GM23248 (cell line): ENCODE measurements at places on chromosomes 1 and 21. TPM values are rescaled to one million over a fixed set of nuclear protein-coding genes. Genes with fewer than 3 reads are reported as not detected.

DNA sequence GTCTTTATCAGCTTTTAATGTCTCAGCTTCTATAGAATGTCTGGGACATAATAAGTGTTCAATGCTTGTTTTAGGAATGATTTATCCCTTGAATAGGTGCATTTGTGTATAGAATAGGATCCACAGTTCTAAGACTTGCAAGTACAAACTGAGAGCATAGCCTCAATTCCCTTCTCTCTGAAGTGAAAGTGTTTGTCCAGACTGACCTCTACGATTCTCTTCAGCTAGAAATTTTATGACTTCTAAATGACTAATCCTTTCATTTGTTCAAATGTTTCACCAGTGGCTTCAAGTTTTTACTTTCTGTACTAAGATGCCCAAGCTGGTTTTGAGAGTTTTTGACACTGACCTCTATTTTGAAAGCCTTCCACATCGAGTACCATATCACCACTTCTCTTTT lies 608.2 kb upstream of the ADGRL4 start:
- peak; percentile 16 for DNase-seq

The AGMAT gene
- total RNA-seq: 2.2 and 3.9 TPM in 2 replicates

DNA sequence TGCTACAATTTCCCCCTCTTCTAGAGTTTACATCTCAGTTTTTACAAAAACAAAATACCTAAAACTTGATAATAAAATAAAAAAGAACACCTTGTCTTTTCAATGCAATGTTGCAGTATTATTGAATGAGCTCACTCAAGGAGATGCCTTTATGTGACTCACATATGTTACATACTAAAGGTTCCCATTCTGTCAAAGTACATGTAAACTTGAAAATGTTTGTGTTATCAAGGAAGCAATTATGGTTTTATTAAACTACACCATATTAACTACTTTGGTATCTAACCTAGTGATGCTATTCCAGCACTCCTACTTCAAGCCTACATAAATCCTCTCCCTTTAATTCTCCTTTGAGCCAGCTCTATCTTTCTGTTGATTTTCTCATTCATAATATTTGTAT lies 658.3 kb downstream of the PTPRC start:
- peak; percentile 51 for DNase-seq

DNA sequence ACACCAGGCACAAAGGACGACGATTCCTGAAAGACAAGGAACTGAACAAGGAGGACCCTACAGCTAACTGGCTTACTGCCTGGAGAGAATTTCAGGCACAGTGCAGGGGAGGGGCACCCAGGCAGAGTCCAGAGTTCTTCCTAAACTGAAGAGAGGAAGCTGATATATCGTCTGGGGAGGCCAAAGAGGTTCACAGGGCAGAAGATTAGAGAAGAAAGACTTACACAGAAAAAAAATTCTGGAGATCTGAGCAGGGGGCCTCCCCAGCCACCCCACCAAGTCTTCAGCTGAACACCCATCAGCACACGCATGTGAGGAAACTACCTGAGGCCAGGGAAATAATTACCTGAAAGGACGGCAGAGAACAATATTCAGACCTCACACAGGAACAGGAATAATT lies 24.6 kb downstream of the SORT1 start:
- DNase-seq: no peak

The IGSF21 gene
- not detected in 2 replicates for total RNA-seq

DNA sequence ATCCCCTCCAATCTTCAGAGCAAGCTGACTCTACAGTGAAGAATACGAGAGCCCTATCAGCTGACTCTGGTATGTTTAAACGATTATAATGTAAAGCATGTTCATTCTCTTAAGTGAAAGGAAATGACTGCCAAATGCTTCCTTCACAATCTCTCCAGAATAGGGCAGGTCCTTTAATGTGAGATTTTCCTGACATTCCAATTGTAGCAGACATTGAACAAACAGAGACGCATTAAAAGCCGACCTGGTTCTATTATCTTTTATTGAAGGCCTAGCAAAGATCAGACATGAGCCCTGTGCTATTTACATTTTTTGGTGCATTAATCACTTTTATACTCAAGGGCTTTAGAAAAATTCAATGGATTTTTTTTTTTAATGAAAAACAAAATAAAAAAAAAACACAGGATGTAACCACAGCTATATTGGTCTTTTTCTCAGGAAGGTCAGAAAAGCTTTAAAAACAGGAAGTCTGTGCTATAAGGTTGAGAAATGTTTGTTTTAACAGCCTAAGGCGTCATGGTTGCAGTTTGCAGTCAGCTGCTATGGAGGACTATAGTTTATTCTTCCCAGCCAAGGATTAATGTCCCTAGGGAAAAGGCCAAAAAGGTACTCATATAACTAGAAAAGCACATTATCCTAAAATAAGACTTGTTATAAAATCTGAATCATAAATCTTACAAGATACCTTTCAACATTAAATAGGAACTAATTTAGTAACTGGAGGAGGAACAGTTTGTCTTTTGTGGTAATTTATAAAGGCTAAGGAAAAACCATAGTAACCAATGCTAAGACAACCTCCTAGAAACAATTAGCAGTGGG lies 104.8 kb downstream of the RERE start:
- peak; percentile 91 for DNase-seq

- DNase-seq: peak; percentile 68
Measured at GRCh38 chr1:50929376-50929958, 30.6 kb downstream of the FAF1 start.

DNA sequence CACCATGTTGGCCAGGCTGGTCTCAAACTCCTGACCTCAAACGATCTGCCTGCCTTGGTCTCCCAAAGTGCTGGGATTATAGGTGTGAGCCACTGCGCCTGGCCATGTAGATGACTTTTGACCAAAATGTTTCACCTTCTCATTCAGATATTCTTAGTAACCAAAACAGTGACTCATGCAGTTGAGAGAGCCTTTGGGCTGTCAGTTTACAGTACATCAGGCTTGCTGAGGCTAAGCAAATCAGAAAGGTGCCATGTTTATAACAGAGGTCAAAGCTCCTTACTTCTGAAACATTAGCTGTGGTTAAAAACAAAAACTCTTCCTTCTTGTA lies 21.0 kb downstream of the CNIH4 start:
- peak; percentile 57 for DNase-seq

DNA sequence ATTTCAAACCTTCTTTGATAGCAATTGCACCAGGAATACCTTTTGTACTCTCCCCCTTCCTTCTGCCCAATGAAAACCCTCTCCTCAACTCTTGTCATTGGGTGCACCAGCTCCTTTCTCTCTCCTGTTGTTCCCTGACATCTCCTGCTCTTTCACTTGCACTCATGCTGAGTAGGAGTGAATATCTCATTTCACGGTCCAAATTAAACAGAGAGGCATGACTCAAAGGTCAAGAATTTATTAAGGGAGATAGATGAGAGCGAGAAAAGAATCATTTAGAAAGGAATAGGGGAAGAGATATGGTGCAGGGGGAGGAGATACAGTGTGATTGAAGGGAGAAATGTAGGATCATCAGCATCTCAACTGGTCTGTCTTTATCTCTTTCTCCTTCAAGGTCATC lies 22.1 kb downstream of the AIM2 start:
- DNase-seq: peak; percentile 32

The KAZN gene
- total RNA-seq: 4.9 and 5.4 TPM in 2 replicates

The SELP gene
- not detected in 2 replicates for total RNA-seq

DNA sequence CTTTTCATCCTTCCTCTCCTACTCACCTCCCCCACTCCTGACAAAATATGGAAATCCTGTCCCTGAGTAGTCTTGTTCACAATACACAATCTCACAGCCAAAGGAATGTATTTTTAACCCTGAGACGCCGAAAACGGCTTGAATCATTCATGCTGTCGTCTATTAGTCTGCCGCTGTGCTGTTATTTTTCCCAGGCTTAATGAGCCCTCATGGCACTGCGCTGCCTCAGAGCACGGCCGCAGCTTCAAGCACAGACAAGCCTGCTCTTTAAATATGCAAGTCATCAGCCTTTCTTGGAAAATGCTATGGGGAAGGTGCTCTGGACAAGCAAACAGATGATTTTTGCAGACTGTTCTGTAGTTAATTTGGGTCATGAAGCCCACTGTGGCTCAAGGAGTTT lies 302.7 kb downstream of the DISC1 start:
- peak; percentile 25 for DNase-seq

DNA sequence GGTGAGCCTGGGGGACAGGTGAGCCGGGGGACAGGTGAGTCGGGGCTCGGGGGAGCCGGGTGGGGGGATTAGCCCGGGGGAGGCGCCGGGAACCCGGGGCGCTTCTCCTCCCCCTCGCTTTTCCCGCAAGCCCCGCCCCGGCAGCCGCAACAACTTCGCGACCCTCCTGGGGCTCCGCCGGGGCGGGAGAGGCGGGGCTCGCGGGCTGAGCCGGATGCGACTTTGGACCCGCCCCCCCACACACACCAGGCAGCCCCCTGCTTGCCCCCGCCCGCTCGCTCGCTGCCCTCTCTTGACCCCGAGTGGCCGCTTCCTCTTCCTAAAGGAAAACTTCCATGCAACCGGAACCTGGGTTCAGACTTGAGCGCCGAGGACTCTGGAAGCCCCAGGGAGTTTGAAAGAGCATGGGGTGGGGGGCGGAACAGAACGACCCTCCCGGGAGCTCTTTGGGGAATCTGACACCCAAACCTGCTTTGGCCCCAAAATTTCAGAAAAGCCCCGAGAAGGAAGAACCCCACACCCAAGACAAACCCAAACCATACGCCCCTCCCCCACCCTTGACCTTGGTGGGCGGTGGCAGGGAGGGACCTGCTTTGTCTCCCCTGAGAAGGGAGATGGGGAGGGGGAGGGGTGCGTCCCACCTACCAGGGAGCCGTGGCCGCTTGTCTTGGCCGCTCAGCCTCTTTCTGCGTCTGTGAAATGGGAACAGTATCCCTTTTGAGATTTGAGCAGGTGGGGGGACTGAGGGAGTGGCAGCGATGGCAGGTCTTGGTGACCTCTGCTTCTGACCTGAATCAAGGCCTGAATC lies 550 bp downstream of the ARHGEF16 start:
- no peak for DNase-seq

- DNase-seq: peak; percentile 76
Measured at GRCh38 chr1:157140063-157140588, 1.9 kb upstream of the ETV3 start.

GRCh38 chr1:87712261-87713010 lies 383.8 kb downstream of the LMO4 start:
- DNase-seq: peak; percentile 19

DNA sequence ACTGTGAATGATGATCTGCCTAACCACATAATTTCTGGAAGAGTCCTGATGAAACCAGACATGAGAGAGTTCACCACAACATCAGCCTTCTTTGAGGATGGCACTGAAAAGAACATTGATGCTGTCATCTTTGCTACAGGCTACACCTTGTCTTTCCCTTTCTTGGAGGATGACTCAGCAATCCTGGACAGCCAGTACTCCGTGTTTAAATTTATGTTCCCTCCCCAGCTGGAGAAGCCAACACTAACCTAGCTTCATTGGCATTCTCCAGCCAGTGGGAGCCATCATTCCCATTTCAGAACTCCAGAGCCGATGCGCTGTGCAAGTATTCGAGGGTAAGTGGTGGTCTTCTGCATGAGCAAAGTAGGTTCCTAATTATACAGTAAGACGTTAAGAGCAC lies 164.1 kb upstream of the POGK start:
- no peak for DNase-seq

DNA sequence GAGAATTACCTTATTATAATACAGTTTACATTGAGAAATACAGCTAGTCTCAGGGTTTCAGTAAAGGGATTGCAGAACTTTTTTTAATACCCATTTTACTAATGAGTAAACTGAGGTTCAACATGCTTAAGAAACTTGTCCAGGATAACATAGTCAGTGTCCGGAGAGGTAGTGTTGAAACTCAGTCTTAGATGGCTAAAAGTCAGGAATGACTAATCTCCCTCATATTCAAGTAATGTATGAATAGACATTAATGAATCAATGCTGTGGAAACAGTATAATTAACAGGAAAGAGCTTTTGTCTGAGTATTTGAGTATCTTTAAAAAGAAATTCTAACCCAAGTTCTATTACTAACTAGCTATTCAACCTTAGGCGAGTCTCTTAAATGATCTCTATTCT lies 397.6 kb downstream of the PLA2G4A start:
- DNase-seq: peak; percentile 77

The LHX8 gene
- total RNA-seq: not detected in 2 replicates

- DNase-seq: no peak
Measured at GRCh38 chr1:183694066-183694465, 41.0 kb upstream of the APOBEC4 start.

The KRTAP19-1 gene
- not detected in 2 replicates for total RNA-seq

The LAMB3 gene
- total RNA-seq: 6.8 and 8.1 TPM in 2 replicates

GRCh38 chr1:161196111-161196510 lies 2.7 kb downstream of the ADAMTS4 start:
- no peak for DNase-seq

DNA sequence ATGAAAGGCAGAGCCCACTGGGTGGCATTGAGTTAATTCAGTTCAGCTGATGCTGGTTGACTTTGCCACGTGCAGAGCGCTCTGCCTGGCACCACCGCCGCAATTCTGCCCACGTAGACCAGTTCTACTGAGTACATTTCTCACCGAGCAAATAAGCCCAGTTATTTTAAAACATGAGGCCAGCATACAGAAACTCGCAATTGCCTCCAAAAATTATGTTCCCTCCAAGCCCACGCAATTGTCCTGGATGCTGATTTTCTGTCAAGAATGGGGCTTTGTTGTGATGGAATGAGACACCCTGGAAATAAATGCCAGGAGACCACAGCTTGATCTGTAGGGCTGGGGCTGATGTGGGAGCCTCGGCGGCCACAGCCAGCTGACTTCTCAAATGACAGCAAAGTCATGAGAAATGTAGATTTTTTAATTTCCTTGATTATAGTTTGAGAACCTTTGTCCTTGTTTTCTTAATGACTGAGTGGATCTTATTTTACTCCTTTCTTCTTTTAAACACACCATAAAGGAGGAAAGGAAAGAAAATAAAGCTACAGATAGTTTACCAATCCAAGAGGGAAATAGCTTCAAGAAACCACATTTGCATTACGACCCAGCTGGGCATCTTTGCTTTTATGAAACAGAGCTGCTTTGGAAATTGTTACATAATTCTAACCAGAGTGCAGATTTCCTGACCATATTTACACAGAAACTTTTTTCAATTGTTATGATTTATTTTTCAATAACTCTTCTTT lies 11.6 kb upstream of the PARP1 start:
- DNase-seq: peak; percentile 23

The GPR89B gene
- total RNA-seq: 18.7 and 20.8 TPM in 2 replicates

The SERPINC1 gene
- not detected in 2 replicates for total RNA-seq

- peak; percentile 10 for DNase-seq
Measured at GRCh38 chr1:118905196-118905595, 82.9 kb downstream of the TBX15 start.

DNA sequence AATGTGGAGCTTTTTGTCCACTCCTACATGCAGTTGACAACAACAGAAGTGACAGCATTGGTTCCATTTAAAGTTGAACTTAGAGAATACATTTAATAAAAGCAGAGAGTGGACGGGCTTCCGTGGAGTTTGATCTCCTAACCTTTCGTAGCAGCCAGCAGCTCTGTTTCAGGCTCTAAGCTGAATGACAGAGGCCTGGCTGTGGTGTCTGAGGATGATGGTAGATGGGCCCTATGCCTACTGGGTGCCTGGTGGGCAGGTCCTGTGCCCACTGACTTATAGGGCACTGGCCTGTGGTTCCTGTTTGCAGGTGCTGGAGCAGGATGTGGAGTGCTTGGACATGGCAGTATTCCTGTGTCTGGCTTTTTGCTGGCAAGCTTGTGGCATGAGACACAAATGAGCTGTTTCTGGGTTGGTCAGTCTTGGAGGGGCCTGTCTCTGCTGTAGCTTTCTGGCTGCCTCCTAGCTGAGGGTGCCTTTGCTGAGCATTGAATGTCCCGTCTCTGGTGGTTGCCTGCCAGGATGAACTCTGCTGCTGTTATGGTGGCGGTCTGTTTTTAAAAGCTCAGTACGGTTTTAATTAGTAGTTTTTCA lies 54.6 kb downstream of the PRDM2 start:
- DNase-seq: peak; percentile 81

- DNase-seq: no peak
Measured at GRCh38 chr1:40588586-40588985, 57.1 kb downstream of the ZNF684 start.
